ENCODE measurements at places on chromosomes 2 and 18.

DNA sequence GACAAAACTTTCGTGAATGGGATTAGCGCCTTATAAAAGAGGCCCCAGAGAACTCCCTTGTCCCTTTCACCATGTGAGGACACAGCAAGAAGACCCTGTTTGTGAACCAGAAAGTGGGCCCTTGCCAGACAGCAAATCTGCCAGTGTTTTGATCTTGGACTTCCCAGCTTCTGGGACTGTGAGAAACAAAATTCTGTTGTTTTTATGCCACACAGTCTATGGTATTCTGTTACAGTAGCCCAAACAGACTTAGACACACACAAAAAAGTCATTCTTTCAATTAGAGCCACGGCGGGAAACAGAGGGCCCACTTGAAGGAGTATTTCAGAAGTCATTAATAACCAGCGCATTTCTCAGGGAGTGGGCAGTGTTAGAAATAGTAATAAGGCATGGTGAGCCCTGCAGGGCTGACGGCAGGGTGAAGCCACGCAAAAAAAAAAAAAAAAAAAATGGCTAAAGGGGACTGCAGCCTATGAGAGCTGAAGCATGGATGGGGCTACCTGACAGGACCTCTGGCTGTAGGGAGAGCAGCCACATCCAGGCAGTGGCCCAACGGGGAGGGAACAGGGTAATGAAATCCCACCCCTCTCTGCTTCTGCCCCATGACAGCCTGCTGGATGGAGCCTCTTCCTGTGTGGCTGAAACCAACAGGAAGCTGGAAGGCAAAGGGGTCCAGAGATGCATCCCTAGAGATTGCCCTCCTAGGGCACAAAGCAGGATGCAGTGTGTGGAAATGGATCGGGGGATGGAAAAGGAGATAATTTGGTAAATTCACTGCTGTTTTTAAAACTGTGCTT, 189.3 kb downstream of the KCNS3 start:
- no peak for DNase-seq

- DNase-seq: peak; percentile 37
Measured at GRCh38 chr2:221851531-221852045, 279.5 kb upstream of the EPHA4 start.

DNA sequence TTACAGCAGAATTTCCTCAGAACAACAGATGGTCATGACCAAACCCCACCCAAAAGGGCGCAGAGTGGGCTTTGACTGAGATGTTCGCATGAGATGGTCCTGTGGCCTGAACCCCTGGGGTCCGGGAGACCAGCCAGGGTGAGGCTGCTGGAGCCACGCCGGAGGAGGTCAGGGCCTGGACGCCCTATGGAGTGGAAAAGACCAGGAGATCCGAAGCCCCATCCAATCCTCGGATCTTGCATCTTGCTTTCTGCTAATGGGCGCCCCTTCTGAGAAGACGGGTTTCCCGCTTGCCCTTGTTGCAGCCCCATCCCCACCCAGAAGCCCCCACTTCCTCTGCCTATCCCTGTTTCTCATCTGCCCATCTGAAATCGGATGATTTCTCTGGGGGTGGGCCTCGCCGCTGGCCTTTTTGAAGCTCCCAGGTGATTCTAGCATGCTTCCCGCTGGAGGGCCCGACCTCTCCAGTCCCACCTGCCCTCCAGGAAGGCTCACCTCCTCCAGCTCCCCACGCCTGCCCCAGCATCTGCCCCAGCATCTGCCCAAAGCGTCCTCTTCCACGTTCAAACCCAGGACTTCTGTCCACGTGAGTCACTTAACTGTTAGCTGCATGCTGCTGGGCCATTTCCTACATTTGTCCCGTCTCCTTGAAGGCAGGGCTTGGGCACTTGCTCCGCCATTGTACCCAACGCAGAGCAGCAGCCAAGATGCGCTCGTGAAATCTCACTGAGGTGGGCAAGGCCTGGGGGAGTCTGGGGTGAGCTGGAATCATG, 4.3 kb upstream of the CNDP1 start:
- no peak for DNase-seq

- no peak for DNase-seq
Measured at GRCh38 chr2:70103531-70104061, 16.3 kb downstream of the PCBP1 start.

- no peak for DNase-seq
Measured at GRCh38 chr18:48222118-48222517, 187.1 kb downstream of the ZBTB7C start.

- DNase-seq: no peak
Measured at GRCh38 chr18:66727991-66728390, 124.1 kb upstream of the CDH19 start.

- DNase-seq: no peak
Measured at GRCh38 chr18:67553437-67553836, 36.9 kb upstream of the DSEL start.
